ENCODE measurements at places on chromosomes 11 and 22.

GRCh38 chr11:11718511-11718910, 96.7 kb upstream of the GALNT18 start:
- no peak for DNase-seq

DNA sequence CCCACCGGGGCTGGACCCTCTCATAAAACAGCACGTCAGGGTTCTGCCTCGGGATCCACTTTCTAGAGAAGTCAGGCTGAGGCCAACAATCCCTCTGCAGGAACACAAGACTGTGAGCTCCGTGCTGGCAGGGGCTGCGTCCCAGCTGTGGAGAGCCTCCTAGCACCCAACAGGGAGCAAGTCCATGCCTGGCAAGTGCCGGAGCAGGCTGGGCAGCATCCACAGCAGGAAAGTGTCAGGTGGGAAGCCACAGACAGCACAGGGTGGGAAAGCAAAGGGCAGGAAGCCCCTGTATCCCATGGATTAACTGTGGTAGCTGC, 682.3 kb downstream of the TBC1D22A start:
- no peak for DNase-seq

- no peak for DNase-seq
Measured at GRCh38 chr11:33668468-33668825, 32.2 kb downstream of the C11orf91 start.

- DNase-seq = no peak
Measured at GRCh38 chr11:134542401-134543165, 130.5 kb upstream of the B3GAT1 start.

- DNase-seq = no peak
Measured at GRCh38 chr11:77425346-77425745, 48.5 kb downstream of the PAK1 start.

DNA sequence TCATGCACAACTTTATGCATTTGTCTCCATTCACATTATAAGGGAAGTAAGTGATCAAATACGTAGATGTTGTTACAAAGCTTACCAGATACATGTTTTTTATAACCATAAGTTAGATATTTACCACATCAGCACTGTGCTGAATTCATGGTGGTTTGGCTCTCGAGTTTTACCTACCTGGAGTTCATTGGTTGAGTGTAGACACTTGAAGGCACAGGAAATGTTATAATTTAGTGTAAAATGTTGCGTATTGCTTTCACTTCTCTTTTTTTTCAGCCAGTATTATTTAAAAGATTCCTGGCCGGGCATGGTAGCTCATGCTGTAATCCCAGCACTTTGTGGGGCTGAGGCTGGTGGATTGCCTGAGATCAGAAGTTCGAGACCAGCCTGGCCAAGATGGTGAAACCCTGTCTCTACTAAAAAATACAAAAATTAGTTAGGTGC, 53.1 kb upstream of the GRK2 start:
- no peak for DNase-seq

GRCh38 chr22:28893810-28894209, 10.4 kb downstream of the ZNRF3 start:
- DNase-seq = no peak

- no peak for DNase-seq
Measured at GRCh38 chr22:25221790-25222189, 2.4 kb downstream of the CRYBB2 start.

- no peak for DNase-seq
Measured at GRCh38 chr11:102430158-102430836, 22.3 kb downstream of the TMEM123 start.

DNA sequence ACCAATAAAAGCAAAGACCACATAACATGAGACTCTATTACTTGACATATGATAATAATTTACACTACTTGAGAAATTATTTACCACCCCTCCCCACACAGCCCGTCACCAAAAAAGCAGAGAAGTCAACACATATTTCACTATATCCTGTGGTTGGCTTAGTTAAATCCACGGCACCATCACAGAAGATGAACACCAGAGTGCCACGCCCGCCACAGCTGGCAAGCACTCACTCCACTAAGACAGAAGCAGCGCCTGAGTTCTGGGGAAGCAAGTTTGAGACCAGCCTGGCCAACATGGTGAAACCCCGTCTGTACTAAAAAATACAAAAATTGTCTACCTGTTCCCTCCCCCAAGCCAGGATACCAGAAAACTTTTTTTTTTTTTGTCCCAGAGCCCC, 53.1 kb downstream of the PACSIN2 start:
- DNase-seq = no peak

GRCh38 chr22:22019659-22020424, 37.3 kb upstream of the TOP3B start:
- DNase-seq = no peak

DNA sequence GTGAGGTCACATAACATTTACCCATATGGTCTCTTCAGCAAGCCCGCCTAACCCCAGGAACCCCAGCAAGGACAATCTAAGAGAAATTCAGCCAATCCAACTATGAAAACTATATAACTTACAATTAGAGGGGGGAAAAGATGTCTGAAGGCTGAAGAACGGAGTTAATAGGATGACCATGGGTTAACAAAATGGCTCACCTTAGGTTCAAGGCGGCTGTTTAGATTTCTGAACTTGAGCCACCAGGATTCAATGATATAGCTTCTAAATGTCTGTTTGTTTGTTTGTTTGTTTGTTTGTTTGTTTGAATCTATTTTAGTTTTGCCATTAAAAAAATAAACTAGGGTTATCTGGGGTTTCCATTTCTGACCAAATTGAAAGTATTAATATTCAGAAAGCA, 109.8 kb upstream of the ZC3H12C start:
- DNase-seq = no peak

DNA sequence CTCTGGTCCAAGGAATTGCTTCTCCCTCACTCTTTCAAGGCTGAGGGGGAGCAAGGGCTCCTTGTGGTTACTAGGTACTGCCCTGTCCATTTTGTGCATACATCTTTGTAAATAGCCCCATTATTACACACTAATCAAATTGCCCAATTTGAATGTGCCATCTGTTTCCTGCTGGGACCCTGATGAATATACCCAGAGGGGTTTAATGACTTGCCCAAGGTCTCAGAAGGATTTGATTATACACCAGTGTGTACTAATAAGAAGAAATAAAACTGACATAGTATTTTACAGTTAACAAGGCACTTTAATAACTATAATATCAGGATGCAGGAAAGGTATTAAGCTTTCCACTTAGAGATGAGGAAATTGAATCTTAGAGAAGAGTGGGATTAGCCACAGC, 64.6 kb upstream of the PTPRJ start:
- DNase-seq = no peak

GRCh38 chr11:23884341-23884740, 612.5 kb upstream of the LUZP2 start:
- DNase-seq = no peak

DNA sequence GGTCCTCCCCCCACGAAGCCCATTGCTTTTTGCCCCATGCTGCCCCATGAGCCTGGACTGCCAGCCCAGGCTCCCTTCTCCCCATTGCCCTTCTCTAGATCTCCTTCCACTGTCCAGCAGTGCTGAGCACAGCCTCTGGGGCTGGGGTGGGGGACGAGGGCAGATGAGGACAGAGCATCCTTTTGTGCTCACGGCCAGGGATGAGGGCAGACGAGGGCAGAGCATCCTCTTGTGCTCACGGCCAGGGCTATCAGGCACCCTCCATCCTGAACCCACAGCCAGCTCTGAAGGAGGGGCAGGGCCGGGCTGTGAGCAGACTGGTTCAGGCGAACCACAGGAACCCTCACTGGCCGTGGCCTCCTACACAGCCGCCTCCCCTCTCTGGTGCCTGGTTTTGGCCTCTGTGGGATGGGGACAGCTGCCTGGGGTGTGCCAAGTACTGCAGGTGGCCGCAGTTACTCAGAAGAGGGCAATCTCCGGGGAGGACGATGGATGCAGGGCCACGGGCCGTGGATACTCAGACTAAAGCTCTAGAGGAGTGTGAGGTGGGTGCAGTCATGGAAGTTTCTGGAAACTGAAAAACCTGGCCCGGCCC, 1258.8 kb downstream of the BRD1 start:
- no peak for DNase-seq

DNA sequence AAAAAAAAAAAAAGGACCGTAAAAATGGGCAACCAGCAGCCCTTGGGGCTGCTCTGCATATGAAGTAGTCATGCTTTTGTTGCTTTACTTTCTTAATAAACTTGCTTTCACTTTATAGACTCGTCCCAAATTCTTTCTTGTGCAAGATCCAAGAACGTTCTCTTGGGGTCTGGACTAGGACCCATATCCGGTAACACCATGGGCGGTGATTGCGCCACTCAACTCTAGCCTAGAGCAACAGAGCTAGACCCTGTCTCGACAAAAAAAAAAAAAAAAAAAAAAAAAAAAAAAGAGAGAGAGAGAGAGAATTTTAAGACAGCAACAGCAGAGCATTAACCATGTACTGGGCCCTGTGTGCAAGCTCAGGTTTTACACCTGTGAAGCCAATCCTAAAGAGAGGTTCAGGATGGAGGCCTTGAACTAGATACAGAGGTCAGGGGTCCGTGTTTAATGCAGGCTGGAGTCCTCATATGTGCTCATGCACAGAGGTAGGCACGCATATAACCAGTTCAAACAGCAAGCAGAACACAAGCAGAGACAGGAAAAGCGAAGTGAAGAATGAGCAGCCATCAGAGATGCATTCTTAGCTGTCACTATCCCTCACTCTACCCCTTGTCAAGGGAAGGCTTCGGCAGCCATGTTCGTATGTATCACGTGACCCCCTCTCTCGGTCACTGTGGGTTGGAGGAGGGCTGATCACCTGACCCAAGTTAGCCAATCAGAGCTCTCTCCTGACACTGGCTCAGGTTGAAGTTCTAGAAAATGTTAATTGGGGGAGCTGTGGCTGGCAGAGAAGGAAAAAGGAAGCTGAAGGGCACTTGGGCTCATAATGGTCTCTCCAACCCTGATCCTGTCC, 16.7 kb upstream of the SYT12 start:
- no peak for DNase-seq

DNA sequence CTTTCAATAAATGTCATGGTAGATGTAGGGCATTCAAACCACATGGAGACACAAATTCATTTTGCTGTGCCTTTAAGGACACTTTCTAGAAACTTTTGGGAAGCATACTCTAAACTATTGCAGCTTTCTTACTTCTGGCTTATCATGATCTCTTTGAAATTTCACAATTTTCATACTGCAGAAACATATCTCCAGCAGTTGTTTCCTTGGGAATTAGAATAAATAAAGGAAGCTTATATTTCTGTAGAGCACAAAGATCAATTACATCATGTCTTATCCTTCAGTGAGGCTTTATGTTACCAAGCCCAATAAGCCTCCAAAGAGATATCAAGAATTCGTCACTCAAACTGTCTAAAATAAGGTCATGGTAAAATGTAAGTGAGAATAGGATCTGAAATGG, 74.5 kb upstream of the RAB38 start:
- DNase-seq = no peak

DNA sequence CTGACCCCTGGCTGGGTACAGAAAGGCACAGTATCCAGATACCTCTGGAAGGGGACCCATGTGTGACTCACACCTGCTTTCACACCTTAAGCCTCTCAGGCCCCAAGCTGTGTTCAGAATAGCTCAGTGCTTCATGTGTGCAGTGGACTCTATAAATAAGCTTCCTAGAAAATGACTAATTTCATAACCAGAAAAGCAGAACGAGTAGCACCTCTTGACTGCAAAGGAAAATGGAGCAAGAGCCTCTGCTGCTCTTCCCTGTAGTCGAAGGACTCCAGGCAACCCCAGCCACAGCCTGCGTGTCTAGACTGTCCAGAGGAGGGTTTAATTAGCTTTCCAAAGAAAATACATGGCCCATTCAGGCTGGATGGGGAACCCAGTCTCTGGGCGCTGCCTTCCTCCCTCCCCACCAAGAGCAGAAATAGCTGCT, 23.1 kb downstream of the PTPN5 start:
- DNase-seq = no peak

DNA sequence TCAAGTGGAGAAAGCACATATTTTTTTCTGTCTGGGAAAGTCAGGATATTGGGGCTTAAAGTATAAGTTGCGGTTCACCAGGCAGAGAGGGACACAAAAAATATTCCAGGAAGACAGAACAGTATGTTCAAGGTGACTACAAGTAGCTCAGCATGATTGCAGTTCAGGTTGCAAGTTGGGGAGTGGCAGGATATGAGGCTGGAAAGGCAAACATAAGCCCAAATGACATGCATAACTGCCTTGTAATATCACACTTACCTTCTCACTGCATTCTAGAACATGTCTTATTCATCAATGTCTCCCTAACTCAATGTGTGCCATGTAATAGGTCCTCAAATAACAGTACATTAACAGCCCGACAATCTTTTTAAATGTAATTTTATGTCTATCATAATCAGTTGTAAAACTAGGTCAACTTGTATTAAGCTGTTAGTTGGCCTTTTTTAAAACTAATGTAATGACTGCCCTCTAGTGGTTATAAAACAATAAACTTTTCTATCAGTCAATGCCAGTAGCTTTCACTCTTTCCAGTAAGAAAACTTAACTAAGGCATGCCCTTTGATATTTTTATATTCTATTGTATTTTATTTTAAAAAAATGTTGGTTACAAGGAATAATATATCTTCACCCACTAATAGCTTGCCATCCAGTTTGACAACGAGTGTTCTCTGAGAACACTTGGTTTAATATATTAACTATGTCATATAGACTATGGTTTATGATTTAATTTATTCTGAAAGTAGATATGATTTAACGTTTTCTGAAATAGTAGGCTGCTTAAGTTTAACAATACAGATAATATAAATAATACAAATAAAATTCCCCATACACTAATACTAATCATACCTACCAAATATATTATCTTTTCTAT, 39.4 kb upstream of the CFAP300 start:
- no peak for DNase-seq

DNA sequence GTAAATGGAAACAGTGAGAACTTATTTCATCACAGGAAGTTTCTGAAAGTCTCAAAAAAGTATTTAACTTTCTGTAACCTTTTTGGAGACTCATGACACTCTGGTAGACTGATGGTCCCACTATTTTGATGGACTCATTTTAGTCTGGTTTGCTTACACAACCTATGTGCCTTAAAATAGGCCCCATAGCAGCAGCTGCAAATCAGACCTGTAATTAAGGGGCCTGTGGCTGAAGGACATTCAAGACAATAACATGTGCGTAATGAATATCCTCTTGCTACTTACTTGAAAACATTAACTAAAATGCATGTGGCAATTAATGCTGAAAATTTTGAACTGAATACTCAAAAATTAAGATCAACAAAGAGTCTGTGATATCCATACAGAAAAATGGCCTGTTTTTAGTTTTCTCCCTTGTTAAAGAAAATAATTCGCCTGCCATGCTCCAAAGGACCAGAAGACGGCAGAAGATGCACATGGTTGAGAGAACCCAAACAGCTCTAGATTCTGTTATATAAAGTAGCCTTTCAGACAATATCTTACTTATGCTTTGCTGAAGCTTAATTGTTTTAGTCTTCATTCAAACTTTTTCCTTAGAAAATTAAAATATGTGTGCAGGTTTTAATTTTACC, 568.5 kb downstream of the KCNA4 start:
- DNase-seq = no peak

Measured in activated CD4-positive, alpha-beta T cell treated with anti-CD3 and anti-CD28 coated beads, Interleukin-2, amount 50 U/mL, for 24 hours (primary cell).